Effector CD4-positive, alpha-beta T cell (primary cell): ENCODE measurements at places on chromosomes 4 and X.
A peak's percentile ranks its signal among the peaks of the same experiment; 100 is the strongest.

DNA sequence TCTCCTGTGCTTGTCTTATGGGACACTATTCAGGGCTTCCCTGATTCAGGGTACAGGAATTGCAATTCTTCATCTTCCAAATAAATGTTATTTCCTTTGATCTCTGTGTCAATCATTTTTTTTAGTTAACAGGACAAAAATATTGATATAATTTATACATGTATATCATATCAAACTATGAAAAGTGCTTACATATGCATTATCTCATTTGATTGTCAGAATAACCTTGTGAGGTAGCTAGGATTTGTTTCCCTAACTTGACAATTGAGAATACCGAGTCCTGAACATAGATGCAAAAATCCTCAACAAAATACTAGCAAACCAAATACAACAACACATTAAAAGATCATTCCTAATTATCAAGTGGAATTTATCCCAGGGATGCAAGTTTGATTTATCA lies 11.5 kb upstream of the SERPINA7 start:
- DNase-seq: no peak

DNA sequence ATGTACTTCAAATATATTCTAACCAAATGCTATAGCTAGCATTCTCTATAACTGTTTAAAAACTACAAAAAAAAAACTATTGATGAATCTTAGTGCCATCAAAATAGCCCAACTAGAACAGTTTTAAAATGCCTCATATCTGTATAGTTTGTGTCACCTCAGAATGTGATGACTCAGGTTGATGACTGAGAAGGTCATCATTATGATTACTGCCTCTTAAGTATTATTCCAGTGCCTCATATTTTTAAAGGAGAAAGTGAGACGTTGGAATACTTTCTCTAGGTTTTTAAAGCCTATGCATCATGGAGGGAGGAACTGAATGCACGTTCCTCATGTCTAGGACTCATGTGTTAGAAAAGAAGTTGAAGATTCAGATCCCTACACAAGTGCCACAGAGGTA lies 88.2 kb downstream of the TMA16 start:
- DNase-seq: no peak

- no peak for DNase-seq
These were observed 84.2 kb downstream of the GPR143 start for GRCh38 chrX:9681422-9681821.

GRCh38 chrX:123093792-123094191 lies 90.3 kb upstream of the GRIA3 start:
- no peak for DNase-seq

GRCh38 chrX:12791257-12792228 lies at the start of gene PRPS2:
Gene PRPS2, plus strand, starts transcription at chrX:12791412. Its CDS starts 86 bp downstream, at chrX:12791498.
- DNase-seq: peak; percentile 54

DNA sequence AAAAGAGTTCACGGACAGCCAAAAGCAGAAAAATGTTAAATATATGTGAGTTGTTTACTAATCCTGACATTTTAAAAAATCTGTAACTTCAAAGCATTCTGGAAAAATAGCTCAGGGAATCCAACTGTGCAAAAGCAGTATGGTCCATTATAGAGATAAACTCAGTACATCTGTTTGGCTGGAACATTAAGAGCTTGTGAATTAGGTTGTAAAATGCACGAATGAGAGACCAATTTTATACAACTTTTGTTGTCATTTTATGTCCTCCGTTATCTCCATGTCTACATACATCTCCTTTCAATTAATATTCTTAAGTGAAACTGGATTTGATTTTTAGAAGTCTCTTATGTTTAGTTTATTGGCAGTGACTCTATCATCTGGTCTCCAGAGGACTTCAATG lies 367.0 kb upstream of the ATOH1 start:
- DNase-seq: no peak

GRCh38 chr4:113300471-113300928 lies 251.0 kb downstream of the ANK2 start:
- DNase-seq: no peak

- DNase-seq: no peak
These were observed 37.2 kb downstream of the CNGA2 start for GRCh38 chrX:151771726-151772125.

GRCh38 chrX:12987340-12987739 lies 12.4 kb downstream of the TMSB4X start:
- no peak for DNase-seq

DNA sequence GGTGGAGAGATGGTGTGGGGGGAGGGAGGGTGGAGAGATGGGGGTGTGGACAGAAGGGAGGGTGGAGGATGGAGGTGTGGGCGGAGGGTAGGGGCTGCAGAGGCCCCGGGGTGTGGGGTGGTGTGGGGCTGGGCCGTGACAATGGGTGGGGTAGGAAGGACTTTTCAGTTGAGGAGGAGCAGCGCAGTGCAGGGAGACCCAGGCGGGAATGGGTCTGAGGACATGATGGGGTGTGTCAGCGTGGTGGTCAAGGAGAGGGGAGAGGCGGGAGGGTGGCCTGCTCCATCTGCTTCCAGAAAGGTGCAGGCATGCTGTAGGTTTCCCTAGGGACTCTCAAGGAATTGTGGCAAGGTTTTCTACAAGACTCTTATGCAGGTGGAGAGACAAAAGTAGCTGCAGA lies 48.9 kb downstream of the RGS12 start:
- DNase-seq: no peak

DNA sequence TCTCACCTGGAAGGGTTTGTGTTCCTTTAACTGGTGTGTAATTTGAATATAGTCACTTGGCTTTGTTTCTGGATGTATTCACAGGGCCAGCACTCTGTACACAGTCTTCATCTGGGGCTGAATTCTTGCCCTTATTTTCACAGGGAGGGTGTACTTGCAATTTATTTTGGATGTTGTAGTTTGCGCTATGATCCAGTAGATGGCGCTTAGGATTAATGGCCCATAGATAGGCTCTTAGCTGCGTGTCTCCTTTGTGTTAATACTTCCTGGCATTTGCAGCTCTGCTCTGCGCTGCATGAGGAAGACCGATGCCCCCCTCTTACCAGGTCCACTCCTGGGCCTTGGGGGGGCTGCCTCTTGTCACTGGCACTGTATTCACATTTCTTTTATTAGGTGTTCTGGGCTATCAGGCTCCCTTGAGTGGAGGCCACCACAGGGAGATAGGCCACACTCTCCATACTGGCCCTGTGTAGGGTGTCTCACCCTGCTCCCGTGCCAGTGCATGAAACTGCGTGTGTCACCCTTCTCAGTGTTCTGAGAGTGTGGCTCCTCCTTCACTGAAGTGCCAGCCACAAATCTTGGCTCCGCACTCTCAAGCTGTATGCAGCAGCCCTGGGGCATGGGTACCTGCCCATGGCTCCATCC lies 562.2 kb downstream of the ZIC3 start:
- no peak for DNase-seq

DNA sequence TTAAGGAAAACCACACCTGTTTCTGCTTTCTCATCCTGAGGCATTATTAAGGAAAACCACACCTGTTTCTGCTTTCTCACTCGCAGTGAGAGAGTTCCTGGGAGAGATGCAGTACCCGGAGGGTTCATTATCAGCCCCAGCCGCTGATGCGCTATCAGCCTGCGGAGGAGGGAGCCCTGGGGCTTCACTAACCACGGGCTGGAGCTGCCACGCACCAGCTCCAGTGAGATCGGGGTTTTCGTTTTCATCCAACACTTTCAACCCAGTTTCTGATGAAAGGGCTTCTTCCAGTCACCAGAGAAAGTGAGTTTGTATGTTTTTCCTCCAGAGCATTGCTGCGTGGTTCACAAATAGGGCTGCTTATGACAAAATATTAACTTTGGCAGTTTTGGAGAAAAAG lies 93.2 kb upstream of the PRKX start:
- no peak for DNase-seq

- no peak for DNase-seq
These were observed 201.0 kb downstream of the PAPSS1 start for GRCh38 chr4:107519053-107519452.

DNA sequence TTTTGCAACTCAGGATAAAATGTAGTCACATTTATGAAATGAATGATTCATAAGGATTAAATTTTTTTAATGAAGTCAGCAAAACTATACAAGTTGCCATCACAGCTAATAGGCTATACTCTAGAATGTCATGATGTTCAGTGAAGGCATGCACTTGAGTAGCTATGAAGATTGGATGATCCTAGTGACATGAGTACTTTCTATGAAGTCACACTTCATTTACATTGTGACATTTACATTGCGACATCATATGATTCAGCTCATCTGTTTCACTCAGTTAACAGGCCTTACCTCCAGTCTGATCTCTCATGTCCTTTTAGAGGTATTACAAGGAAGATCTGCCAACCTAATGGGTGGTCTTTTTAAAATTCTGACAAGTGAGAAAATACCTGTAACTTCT lies 82.7 kb upstream of the FGF13 start:
- no peak for DNase-seq

DNA sequence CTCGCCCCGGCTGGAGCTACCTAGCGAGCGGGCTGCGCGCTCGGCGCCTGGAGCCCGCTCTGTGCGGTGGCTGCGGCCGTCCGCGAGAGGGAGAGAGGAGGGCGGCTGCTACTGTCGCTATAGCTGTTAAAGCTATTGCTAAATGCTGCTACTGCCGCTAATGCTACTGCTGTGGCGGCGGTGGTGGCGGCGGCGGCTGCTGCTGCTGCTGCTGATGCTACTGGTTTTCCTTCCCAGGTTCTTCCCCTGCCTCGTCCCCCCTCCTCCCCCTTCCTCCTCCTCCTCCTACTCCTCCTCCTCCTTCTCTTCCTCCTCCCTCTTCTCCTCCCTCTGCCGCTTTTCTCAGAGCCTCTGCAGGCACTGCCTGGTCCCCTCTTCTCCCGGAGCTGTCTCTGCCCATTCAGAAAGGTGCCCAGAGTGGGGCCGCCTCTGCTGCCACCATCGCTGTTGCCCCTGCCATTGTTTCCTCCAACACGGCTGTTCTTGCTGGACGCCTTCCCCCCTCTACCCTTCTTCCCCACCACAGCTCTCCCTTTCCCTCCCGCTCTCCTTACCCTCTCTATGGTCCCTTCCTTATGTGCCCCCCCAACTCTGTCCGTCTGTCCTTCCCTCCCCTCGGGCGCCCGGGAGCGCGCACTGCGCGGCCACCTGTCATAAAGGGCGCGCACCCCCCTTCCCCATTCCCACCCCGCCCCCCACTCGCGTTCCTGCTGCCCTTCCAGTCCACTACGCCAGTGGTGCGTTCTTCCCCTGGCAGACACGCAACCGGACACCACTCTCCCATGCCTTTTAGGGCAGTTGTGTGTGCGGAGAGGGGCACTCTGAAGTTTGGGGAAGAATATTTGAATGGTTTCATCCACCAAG lies at the start of gene NEXMIF:
Gene NEXMIF (minus strand): TSS at position 228 of the 864 bp plus-strand sequence.
- no peak for DNase-seq

DNA sequence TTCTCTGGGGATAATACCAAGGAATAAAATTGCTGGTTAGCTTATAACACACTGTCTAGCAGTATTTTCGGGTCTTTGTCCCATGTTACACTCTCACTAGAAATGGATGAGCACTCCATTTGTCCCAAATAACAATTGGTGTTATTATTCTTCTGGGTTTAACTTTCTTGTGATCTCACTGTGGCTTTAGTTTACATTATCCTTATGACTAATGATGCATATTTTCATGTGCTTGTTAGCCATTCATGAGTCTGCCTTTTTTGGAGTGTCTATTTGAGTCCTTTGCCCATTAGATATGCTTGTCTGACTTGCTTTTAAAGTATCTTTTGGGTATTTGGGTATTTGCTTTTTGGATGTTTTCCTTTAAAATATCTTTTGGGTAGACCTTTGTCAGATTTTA lies 372.9 kb upstream of the TENM3 start:
- no peak for DNase-seq

DNA sequence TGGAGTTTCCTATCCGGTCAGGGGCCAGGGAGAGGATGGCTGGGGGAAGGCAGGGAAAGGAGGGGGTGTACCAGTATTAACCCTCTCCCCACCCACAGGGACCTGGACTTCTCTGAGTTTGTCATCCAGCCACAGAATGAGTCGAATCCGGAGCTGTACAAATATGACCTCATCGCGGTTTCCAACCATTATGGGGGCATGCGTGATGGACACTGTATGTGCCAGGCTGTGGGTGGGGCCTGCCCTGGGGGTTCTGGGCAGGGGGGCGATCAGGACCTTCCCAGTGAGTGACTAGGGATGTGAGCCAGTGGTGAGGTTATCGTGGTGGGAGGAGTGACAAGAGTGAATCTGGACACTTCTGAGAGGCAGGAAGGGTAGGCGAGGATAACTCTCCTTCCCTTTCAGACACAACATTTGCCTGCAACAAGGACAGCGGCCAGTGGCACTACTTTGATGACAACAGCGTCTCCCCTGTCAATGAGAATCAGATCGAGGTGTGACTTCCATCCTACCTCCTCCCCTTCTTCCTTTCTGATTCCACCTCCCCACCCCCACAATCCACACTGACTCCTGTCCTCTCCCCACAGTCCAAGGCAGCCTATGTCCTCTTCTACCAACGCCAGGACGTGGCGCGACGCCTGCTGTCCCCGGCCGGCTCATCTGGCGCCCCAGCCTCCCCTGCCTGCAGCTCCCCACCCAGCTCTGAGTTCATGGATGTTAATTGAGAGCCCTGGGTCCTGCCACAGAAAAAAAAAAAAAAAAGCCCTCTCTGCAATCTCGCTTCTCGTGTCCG lies 14.6 kb downstream of the USP11 start:
- no peak for DNase-seq

GRCh38 chr4:165631912-165632311 lies 241.1 kb upstream of the TLL1 start:
- DNase-seq: no peak

GRCh38 chr4:7153711-7154110 lies 38.6 kb upstream of the SORCS2 start:
- DNase-seq: no peak

DNA sequence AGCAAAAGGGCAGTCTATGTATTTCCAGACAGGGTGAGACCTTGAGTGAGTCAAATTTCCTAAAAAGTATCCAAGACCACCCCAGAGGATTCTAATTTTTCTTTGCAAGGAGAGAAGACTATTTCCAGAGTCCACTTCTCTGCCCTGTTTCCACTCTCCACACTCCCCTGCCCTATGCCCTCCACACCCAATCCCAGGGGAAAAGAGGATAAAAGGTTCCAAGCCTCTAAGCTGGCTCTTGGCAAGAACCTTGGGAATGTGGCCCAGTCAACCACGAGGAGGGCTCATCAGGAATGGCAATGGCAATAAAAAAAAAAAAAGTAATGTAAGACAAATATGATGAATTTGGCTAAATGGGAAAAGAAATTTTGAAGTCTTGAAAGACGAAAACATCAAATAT lies 65.9 kb downstream of the SRPX start:
- DNase-seq: no peak

- DNase-seq: no peak
These were observed 158.1 kb upstream of the MAMLD1 start for GRCh38 chrX:150205011-150205410.

GRCh38 chrX:138519296-138519695 lies 192.2 kb downstream of the FGF13 start:
- no peak for DNase-seq

GRCh38 chr4:173318240-173318639 lies 15.9 kb downstream of the HMGB2 start:
- DNase-seq: no peak

DNA sequence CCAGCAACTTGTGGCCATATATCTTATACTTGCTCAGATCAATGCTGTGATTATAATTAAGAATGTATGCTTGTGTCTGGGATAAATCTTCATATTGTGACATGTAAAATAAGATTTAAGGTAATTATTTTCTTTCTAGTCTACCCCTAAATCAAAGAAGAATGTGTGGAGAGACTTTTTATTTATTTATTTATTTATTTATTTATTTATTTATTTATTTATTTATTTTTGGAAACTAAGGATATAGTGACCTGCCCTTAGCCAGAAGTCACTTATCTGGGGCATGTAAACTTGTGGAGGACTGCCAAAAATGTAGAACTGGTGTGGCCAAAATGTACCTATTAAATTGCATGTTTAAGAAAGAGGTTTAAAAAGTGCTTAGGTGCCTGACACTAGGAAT lies 144.3 kb downstream of the BEND2 start:
- no peak for DNase-seq

- no peak for DNase-seq
These were observed 174.2 kb upstream of the SCML1 start for GRCh38 chrX:17563076-17563475.
